IMR-90 (cell line): ENCODE measurements at places on chromosomes 16 and 17. TPM values are rescaled to one million over a fixed set of nuclear protein-coding genes. Genes with fewer than 3 reads are reported as not detected.

- DNase-seq = no peak
Measured at GRCh38 chr16:84406006-84406963, 37.9 kb downstream of the ATP2C2 start.

- no peak for DNase-seq
Measured at GRCh38 chr17:76279742-76280287, 14.7 kb downstream of the UBALD2 start.

- DNase-seq = peak; percentile 81
Measured at GRCh38 chr17:81365601-81366585, 29.4 kb upstream of the BAHCC1 start.

DNA sequence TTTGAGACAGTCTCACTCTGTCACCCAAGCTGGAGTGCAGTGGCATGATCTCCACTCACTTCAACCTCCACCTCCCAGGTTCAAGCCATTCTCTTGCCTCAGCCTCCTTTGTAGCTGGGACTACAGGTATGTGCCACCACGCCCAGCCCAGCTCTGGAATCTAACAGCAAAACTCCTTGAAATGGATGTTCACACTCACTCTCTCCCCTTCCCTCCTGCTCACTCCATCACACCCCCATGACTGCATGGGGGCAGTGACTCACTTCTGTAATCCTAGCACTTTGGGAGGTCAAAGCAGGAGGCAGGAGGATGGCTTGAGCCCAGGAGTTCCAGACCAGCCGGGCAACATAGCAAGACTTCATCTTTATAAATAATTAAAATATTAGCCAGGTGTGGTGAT, 11.1 kb upstream of the TFAP4 start:
- peak; percentile 70 for DNase-seq

DNA sequence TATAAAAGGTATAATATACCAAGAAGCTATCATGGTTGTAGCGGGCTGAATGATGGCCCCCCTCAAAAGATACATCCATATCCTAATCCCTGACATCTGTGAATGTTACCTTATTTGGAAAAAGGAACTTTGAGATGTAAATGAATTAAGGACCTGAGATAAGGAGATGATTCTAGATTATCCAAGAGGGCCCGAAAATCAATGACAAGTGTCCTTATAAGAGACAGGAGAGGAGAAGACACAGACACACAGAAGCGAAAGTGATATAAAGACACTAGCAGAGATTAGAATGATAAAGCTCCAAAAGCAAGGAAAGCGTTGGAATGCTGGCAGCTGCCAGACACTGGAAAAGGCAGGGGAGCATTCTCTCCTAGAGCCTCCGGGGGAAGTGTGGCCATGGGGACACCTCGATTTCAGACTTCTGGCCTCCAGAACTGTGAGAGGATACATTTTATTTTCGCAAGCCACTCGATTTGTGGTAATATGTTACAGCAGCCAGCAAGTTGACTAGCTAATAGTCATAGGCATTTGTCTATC, 12.5 kb upstream of the GP1BA start:
- no peak for DNase-seq

DNA sequence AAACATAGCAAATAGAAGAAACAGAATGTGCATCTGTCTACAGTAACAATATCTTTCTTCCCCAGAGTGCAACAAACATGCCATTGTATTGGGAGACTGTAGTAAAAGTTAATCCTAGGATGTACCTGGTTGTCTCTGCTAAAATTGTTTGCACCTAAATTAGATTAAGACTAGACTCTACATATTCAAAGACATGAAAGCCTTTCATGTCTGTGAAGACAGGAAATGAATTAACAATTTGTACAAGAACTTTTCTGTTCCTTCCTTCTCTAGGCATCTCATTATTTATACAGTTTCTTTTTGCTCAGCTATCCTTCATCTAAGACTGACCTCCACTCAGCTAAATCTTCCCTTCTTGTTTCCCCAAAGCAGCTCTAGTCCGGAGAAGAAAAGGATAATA, 220.6 kb downstream of the LGALS9B start:
- DNase-seq = no peak

DNA sequence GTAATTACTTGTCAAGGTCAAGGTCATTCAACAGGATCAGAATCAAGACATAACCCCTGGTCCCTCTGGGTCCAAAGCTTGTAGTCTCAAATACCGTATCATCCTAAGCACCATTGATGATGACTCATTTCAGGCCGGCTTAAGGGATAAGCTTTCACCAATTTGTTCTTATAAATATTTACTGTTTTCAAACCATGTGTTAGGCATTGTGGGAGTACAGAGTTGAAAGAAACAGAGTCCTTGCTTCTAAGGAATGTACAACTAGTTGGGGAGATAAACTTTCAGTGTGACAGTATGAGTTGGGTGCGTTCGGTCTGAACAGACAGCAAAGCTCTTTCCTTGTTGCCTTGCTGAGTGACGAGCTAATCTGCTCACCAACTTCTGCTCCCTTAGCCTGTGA, 183.5 kb upstream of the MAF start:
- DNase-seq = no peak

- no peak for DNase-seq
Measured at GRCh38 chr17:55702150-55702549, 20.5 kb downstream of the TMEM100 start.

GRCh38 chr17:82444284-82444893, 6.2 kb downstream of the CYBC1 start:
- no peak for DNase-seq

DNA sequence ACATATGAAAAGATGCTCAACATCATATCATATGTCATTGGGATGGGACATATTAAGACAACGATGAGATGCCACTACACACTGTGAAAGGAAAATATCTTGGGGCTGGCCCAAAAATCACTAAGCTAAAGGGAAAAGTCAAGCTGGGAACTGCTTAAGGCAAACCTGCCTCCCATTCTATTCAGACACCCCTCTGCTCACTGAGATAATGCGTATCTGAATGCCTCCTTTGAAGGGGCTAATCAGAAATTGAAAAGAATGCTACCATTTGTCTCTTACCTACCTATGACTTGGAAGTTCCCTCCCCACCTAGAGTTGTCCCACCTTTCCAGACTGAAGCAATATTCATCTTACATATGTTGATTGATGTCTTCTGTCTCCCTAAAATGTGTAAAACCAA, 11.2 kb upstream of the TRIM25 start:
- DNase-seq = no peak

GRCh38 chr17:61405686-61406536, 6.3 kb downstream of the TBX2 start:
- DNase-seq = peak; percentile 27

- no peak for DNase-seq
Measured at GRCh38 chr17:76251478-76252039, 11.3 kb upstream of the RNF157 start.

GRCh38 chr17:17081304-17081940, 39.2 kb downstream of the MPRIP start:
- DNase-seq = no peak

- no peak for DNase-seq
Measured at GRCh38 chr17:14094676-14095601, 25.6 kb downstream of the COX10 start.

DNA sequence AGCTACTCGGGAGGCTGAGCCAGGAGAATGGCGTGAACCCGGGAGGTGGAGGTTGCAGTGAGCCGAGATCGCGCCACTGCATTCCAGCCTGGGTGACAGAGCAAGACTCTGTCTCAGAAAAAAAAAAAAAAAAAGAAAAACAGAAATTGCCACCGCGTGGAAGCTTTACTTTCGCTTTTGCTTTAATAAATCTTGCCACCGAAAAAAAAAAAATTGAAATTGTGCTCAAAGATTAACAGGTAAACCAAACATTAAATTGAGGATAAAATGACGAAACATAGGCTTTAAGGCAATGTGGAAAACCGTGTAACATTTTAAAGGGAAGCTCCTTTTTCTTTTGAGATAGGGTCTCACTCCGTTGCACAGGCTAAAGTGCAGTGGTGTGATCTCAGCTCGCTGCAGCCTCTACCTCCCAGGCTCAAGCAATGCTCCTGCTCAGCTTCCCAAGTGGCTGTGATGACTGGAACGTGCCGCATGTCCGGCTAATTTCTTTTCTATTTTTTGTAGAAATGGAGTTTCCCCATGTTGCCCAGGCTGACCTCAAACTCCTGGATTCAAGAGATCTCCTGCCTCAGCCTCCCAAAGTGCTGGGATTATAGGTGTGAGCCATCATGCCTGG, 40.1 kb downstream of the ZNF276 start:
- DNase-seq = no peak

DNA sequence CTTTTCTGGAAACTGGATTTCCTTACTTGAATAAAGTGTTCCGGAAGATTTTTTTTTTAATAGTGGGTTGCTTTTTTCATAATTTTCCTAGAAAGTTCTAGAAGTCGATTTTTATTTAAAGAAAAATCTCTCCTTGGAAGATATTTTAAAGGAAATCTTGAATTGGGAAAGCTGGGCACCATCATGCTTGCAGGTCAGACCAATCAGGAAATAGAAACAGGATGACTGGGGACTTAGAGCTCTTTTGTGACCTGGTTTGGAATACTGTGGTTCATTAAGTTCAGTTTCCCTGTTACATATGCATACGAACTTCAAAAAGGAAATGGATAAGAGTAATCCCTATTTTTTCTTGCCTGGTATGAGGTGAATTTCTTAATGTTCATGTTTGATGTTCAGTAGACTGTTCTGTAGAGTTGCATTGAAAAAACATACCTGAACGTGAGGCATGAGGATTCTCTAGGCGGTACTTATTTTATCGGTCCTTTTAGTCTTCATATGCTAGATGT, 1.2 kb downstream of the NFATC3 start:
- DNase-seq = peak; percentile 59

GRCh38 chr17:50080827-50081226, 14.3 kb upstream of the PDK2 start:
- DNase-seq = no peak

- peak; percentile 79 for DNase-seq
Measured at GRCh38 chr17:19304209-19304608, 58.3 kb downstream of the B9D1 start.

GRCh38 chr17:5560361-5560988, 23.8 kb downstream of the NLRP1 start:
- no peak for DNase-seq

DNA sequence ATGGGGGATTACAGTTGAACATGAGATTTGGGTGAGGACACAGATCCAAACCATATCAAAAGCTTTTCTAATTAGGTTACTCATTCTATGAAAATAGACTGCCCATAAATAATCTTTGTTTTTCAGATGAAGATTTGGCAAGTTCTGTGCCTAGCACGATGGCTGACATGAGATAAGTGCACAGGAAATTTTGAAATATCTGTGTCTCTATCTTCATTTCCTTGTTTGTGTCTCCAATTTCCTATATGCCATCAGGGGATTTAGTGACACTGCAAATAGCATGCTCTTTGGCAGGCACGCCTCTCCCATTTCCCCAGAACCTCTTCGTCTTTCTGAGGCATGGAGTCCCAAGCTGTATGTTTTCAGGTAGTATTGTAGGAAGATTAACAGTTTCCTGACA, 544.6 kb downstream of the CDH13 start:
- DNase-seq = no peak

DNA sequence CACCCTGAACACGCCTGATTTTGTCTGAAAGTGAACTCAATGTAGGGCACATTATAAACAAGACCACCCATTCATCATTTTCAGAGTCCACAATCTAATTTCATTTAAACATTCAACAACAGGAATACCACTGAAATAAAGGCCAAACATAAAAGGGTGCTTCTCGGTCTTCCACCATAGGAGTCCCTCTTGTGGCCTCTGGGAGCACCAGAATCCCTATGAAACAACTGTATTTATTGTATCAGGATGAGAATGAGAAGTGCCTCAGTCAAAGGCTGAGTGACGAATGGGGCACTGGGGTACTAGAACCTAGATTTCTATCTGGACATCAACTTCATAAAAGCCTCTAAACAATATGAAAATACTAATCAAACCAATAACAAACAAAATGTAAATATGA, 40.4 kb downstream of the NXPH3 start:
- DNase-seq = no peak

- DNase-seq = peak; percentile 57
Measured at GRCh38 chr16:8716592-8716991, 42.2 kb downstream of the ABAT start.

DNA sequence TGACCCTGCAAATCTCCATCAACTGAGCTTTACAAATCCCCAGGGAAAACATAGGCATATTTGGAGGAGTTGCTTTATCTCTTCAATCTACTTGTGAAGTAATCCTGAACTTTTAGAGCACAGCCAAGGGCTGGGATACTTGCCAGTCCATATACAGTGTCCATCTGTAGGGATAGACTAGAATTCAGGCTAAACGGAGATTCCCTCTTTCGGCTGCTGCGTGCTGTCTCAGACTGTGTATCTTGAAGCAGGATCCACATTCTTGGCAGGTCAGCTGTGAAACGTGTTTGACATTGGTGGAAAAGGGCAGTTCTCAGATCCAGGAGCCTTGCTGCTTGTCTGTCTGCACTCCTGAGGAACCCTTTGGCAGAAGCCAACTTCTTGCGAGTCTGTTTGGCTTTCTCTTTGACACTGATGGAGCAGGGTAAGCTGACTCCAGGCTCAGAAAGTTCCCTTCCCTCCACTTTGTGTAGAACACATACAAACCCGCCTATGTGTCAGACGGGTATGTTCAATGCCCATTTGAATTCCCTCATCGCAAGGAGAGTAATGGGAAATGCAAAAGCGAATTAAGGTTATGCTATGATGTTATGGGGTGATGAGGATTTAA, 221.8 kb downstream of the MAP2K4 start:
- DNase-seq = peak; percentile 48

GRCh38 chr17:63116967-63117830, 151.2 kb downstream of the TANC2 start:
- peak; percentile 77 for DNase-seq

GRCh38 chr17:72985882-72986720, 106.4 kb downstream of the SLC39A11 start:
- peak; percentile 80 for DNase-seq

- DNase-seq = no peak
Measured at GRCh38 chr16:89253548-89254287, 36.2 kb downstream of the ZNF778 start.

- DNase-seq = no peak
Measured at GRCh38 chr17:17341452-17341851, 38.3 kb downstream of the NT5M start.

- no peak for DNase-seq
Measured at GRCh38 chr17:79505199-79505598, 105.7 kb downstream of the RBFOX3 start.

DNA sequence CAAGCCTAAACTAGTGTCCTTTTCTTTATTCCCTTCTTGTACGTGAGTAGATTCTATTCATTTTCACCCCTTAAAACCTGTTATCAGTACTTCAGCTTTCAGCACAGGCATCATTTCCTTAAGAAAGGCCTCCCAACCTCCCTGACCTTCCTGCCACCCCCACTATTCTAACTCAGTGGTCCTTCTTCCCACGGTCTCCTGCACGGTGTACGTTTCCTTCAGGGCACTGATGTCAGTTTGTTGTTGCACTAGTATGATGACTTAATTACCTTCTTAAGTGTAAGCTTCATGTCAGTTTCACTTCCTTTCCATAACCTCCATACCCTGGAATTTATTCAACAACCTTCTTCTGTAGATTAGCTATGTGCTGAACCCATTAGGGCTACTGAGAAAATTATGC, 484.2 kb downstream of the HS3ST4 start:
- no peak for DNase-seq

Gene CFAP97D1
- 0.03 TPM in 1 of 2 replicates, not detected in the other for polyA plus RNA-seq

Gene ASB16
- polyA plus RNA-seq = 0.05 and 0.06 TPM in 2 replicates

Gene ADAD2
- polyA plus RNA-seq = not detected in 2 replicates

Gene IFI35
- polyA plus RNA-seq = 15.0 and 15.8 TPM in 2 replicates

Gene EMP2
- polyA plus RNA-seq = 13.8 and 16.3 TPM in 2 replicates

Gene APPBP2
- polyA plus RNA-seq = 8.0 and 12.3 TPM in 2 replicates

Gene LPO
- not detected in 2 replicates for polyA plus RNA-seq

Gene MILR1
- polyA plus RNA-seq = 0.23 and 0.44 TPM in 2 replicates

Gene SULT1A1
- polyA plus RNA-seq = 1.1 and 1.2 TPM in 2 replicates

Gene ABCA10
- polyA plus RNA-seq = 0.03 and 0.04 TPM in 2 replicates
